Muscle of arm (tissue), 14 donors: ENCODE measurements at places on chromosomes 16 and 17.

- no peak for DNase-seq
Observed at GRCh38 chr16:72493716-72494415, 321.9 kb upstream of the PMFBP1 start.

GRCh38 chr16:24580665-24581064 is 41.3 kb downstream of the RBBP6 start:
- no peak for DNase-seq

DNA sequence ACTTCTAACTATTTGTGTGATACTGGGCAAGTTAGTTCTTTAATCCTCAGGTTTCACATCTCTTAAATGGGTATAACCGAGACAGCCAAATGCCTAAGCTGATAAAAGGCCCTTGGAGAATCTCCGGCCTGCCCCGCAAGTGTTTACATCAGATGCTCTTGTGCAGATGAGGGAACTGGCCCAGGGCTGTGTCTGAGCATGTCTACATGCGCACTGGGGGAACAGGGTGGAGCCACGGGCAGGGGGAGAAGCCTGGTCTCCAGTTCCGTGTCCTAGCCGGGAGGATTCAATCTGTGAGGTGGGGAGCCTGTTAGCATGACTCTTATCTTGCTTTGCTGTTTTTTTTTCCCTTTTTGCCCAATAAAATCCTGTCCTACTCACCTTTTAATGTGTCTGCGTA is 222.9 kb downstream of the CDH8 start:
- no peak for DNase-seq

GRCh38 chr17:3535253-3535995 is 22.2 kb downstream of the TRPV3 start:
- peak; percentile 82 for DNase-seq

GRCh38 chr17:80152081-80152702 is 5.3 kb upstream of the EIF4A3 start:
- no peak for DNase-seq

DNA sequence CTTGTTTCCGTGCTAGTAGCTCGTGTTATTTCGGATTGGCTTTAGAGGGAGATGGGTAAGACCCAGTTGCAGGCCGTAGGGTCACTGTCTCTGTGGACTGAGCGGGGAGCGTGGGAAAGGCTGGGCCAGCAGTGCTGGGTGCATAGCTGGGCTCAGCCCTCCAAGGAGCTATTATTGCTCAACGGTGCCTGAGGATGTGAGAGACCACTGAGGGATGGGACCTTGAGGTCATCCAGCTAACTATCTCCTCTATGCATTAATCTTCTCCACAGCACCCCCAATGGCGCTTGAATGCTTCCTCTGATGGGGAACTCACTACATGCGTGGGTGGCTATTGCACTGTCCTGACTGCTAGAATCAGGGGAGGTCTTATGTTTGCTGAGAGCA is 126.1 kb upstream of the FOXF1 start:
- no peak for DNase-seq

DNA sequence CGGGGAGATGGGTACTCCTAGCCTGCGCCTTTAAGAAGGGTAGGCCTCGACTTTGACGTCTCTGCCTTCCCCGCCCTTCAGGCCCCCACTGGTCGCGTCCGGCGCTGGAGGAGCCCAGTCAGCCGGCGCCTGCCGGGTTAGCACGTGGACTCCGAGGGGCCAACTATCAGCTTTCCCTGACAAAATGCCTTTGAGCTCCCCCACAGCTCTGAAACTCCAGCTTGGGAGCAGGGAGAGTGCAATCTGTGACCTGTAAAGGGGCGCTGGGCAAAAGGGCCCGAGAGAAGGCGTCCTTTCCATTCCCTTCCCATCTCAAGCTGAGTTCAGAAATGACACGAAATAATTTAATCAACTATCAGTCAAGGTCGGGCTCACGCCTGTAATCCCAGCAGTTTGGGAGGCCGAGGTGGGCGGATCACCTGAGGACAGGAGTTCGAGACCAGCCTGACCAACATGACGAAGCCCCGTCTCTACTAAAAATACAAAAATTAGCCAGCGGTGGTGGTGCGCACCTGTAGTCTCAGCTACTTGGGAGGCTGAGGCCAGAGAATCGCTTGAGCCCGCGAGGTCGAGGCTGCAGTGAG is 2.3 kb upstream of the SLC25A39 start:
- peak; percentile 96 for DNase-seq

- peak; percentile 4 for DNase-seq
Observed at GRCh38 chr16:52976539-52977167, 76.0 kb downstream of the CHD9NB start.

GRCh38 chr17:65584604-65585521 is 23.4 kb upstream of the AXIN2 start:
- peak; percentile 24 for DNase-seq

GRCh38 chr17:20159406-20160069 is 150.4 kb downstream of the SPECC1 start:
- DNase-seq: no peak

DNA sequence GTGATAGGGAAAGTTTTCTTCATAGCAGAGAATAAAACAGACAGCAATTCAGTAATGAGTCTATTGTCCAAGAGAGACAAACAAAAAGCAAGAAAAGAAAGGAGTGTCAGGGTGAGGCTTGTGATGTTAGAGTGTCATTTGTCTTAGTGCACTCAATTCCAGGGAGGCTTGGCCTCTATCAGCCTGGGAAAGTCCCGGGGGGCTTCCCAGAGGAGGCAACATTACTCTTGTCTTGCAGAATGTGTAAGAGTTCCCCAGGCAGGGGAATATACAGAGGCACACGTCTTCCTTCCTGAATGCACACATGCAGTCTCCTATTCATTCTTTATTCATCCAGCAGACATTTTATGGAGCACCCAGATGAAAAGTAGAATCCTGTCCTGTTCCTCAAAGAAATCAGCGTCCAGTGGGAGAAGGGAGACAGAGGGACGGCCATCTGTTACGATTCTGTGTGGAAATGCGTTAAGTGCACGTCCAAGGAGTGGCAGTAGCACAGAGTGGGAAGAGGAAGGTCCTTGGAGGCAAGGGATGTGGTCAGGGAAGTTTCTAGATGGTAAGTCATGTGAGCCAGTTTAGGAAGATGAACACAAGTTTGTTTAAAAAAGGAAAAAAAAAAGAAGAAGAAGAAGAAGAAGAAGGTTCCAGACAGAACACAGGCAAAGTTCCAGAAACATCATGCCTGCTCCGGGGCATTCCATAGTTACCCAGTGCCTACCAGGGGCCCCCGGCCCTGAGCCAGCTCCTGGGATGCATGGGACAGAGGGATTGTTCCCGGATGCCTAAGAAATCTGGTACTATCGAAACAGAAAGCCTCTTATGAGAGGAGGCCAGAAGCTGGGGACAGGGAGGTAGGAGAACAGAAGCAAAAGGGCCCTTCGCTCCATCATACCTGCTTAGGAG is 21.1 kb downstream of the CACNG4 start:
- no peak for DNase-seq

DNA sequence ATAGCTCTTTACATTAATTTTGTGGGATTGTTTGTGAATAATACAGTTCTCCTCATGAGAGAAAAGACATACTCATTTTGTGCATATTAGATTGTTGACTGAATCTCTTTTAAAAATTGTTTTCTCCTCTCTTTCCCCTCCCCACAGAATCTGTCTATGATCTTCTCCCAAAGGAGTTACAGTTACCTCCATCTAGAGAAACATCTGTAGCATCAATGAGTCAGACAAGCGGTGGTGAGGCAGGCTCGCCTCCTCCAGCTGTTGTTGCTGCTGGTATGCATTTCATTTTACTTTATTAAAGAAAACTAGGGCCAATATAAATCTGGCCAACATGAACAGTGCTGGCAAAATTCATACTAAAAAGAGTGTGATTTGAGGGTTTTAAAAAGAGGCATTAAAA is 60.5 kb downstream of the NFAT5 start:
- DNase-seq: no peak

- no peak for DNase-seq
Observed at GRCh38 chr16:10080051-10080772, 102.0 kb downstream of the GRIN2A start.

GRCh38 chr16:89973654-89974335 is 25.2 kb downstream of the DEF8 start:
- DNase-seq: no peak

DNA sequence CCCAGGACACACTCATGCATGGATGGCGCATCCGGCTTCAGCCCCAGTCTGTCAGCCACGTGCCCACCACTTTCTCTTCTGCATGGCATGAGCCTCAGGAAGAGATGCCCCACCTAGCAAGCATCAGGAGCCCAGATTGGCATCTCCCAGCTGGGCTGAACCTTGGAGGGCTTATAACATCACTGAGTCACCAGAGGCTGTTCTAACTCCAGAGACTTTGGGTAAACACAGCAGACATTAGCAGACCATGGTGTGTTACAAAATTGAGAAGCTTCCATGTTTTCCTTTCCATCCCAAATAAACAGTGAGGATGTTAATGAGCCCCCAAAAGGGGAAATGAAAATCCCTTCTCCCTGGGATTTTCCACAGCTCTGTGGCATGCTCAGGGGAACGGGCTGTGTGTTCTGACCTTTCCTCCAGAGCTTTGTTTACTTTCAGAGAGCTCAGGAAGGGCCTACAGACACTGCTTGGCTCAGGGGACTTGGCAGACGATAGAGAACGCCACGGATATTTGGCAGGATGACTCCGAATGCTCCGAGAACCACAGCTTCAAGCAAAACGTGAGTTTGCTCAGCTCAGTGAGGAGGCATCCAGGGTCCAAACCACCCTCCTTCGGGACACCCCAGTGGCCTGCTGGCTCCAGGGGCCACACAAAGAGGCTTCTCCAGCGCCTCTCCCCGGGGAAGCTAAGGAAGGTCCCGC is 16.5 kb downstream of the GLP2R start:
- no peak for DNase-seq

DNA sequence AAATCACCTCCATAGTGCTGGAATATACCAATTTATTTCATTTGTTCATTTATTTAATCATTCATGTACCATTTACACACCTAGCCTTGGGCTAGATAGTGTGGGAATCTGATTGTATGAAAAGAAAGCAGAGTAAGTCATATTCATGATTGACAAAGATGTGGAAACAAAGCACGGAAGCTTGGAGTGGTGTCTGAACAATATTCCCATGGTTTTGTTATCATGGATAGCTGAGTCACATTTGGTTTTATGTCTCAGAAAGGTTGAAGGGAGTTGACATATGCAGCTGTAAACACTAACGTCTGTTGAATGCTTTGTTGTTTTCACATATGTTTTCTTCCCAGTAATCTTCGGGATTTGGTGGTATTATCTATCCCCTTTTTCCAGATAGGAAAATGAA is 76.6 kb downstream of the MAP2K4 start:
- DNase-seq: no peak

- DNase-seq: peak; percentile 85
Observed at GRCh38 chr17:48671697-48672171, 45.6 kb upstream of the HOXB9 start.

GRCh38 chr17:73390221-73390620 is 78.4 kb upstream of the CDC42EP4 start:
- no peak for DNase-seq

GRCh38 chr17:5468075-5468473 is 708 bp downstream of the DHX33 start:
- DNase-seq: peak; percentile 7

- DNase-seq: no peak
Observed at GRCh38 chr16:52114379-52114778, 432.6 kb downstream of the TOX3 start.

GRCh38 chr17:76431509-76431908 is 21.4 kb downstream of the UBE2O start:
- DNase-seq: no peak

- no peak for DNase-seq
Observed at GRCh38 chr17:59292174-59292523, 39.3 kb upstream of the YPEL2 start.

GRCh38 chr17:41632482-41633105 is 8.2 kb upstream of the KRT17 start:
- DNase-seq: no peak

GRCh38 chr16:56603589-56603988 is 4.8 kb upstream of the MT2A start:
- DNase-seq: peak; percentile 19

DNA sequence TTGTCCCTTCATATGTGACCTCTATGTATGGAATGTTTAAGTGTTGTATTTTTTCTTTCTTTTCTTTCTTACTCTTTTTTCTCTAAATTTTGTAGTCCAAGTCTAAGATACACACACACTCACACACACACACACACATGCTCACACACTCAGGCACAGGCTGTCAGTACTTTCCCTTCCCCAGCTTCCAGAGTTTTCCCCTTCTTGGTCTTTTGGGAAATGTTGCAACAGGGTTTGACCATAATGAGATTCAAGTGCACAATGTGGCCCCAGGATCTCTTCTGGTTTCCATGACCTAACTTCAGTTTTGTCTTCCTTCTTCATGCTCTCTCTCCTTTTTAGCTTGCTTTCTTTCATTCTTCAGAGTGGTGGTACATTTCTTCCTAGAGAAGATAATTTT is 289.8 kb upstream of the FOXF1 start:
- DNase-seq: no peak

DNA sequence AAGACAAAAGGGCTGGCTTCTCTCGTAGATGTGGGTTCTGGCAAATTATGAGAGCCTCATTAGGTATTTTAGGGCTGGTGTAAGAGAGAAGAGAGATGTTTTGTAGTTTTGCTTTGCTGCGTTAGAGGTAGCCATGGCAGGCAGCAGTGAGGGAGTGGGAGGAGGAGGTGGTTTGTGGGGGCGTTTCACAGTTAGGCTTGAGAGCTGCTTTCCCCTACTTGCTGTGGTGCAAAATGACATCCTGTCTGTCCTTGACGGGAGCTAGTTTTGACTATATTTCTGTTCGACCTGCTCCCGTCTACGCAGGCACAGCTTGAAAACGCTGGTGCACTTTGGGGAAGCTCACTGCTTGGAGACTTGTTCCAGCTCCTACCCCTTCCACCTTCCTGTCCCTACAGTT is 75.5 kb downstream of the SLC5A11 start:
- no peak for DNase-seq

DNA sequence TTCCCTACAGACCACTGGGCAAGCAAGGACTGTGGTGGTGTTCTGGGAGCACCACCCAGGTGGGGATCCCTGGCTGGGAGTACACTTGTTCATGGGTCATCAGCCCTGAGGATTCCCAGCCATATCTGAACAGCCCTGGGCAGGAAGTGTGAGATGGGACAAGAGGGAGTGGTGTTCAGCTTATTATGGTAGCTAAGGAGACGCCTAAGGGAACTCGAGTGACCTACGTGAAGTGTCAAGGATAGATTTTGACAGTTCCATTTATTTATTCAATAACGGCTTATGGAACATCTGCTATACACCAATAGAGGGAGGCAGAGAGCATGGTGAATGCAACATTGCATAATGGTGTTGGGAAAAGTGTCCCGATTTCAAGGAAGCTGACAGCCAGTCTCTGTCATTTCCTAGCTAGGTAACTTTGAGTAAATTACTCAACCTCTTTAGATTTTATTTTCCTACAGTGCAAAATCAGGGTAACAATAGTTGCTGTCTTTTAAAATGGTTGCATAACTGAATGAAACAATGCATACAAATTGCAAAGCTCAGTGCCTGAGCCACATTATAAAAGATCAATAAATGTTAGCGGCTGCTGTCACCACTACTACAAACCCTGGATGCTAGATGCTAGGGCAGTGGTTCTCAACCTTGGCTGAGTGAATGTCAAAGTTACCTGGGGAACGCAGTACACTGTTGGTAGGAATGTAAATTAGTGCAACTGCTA is 534.1 kb downstream of the GRIN2A start:
- peak; percentile 6 for DNase-seq

- no peak for DNase-seq
Observed at GRCh38 chr16:22031483-22032083, 23.7 kb downstream of the MOSMO start.

GRCh38 chr17:66365903-66366302 is 63.5 kb downstream of the PRKCA start:
- no peak for DNase-seq

GRCh38 chr17:72710202-72710601 is 382.3 kb downstream of the SLC39A11 start:
- DNase-seq: no peak

- DNase-seq: no peak
Observed at GRCh38 chr17:20236578-20237227, 227.5 kb downstream of the SPECC1 start.
